Stimulated activated CD4-positive, alpha-beta T cell treated with anti-CD3 and anti-CD28 coated beads, Interleukin-4, amount 100 ng/mL, for 1 hour (primary cell): ENCODE measurements at places on chromosomes 13 and 19.

- no peak for DNase-seq
Observed at GRCh38 chr19:55248704-55249103, 10.1 kb downstream of the PPP6R1 start.

GRCh38 chr19:44892932-44893331, 1.9 kb downstream of the TOMM40 start:
- no peak for DNase-seq

- peak; percentile 76 for DNase-seq
Observed at GRCh38 chr19:54464630-54465425, 1.2 kb upstream of the LENG9 start.

DNA sequence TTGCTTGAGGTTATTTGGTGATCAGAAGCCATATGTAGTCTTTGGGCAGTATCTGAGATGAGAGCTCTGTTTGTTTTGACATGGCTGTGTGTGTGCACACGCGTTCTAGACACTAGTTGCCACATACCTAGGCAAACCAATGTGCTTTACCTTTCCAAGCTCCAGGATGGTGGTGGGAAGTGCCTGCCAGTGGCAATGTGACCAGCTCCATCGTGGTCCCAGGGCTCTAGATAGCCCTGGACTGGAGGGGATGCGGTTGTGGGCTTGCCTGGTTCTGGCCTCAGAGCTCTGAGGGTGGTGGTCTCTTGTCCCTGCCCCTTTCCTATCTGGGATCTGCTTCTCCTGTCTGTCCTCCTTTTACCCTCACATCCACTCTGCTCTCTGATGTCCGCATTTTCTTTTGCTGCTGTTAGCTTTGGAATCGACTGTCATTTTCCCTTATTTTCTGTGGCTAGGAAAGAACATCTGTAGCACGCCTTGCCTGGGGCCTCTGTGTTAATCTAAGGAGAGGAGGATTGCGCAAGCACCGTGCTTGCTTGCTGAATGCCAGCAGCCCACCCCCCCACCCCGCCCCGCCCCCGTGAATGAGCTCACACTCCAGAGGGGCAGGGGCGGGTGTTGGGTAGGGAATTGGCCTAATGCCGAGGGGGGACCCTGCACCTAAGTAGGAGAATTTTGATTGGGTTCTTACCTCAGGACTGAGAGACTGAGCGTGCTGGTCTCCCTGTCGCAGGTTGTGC, 89.5 kb downstream of the ARHGEF7 start:
- no peak for DNase-seq

- DNase-seq: peak; percentile 75
Observed at GRCh38 chr19:19627621-19628500, at the start of gene LPAR2. TSS of gene LPAR2 (minus strand) at chr19:19628220. CDS start at chr19:19627275, 945 bp downstream.

DNA sequence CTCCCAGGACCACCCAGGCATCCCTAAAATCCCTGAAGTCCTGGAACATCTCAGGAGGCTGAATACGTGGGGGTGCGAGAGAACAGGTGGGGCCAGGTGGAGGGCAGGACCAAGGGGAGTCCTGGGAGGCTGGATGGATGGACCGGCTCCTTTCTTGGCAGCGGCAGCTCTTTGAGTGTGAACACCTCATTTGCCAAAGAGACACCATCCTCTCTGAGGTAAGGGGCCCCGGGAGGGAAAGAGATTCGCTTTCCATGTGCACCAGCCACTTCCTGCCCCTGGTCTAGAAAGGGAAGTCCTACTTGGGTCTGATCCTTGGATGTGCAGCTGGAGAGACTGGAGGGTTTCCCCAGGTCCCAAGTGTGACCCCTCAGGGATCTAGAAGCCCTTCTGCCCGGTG, 16.2 kb downstream of the PTH2 start:
- no peak for DNase-seq

GRCh38 chr19:15404780-15405211, 14.0 kb downstream of the AKAP8L start:
- no peak for DNase-seq

DNA sequence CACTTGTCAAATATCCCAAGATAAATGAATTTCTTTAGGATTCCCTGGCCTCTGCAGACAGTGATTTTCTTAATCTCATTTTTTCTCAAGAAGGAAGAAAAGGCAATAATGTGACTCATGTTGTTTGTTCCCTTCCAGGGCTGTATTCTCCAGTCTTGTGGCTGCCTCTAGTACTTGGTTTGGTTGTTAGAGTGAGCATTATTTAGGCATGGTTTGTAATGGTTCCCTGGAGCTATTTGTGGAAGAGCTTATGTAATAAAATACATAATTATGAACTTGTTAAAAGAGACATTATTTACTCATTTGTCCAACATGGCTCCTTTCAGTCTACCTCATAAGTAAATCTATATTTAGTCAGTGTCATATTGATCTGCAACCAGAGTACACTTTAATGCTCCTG, 270.4 kb downstream of the DCT start:
- DNase-seq: no peak

GRCh38 chr13:19861762-19862161, 1.7 kb downstream of the ZMYM5 start:
- DNase-seq: no peak

DNA sequence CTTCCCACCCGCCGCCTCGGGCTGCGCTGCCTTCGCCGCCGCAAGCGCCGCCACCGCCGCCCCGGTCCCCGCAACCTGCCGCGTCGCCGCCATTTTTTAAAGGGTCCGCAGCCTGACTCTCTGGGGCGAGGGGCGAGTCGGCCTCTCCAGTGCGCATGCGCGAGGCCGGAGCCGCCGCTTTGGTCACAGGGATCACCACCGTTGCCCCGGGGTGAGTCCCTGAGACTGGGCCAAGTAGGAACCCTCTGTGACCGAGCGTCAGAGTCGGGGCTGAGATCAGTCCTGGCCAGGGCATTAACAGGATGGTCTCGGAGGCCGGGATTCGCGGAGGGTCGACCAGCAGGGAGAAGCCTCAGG, 42.6 kb downstream of the ZNF146 start:
- no peak for DNase-seq

GRCh38 chr13:25945596-25945995, 106.2 kb downstream of the SHISA2 start:
- DNase-seq: no peak

GRCh38 chr19:39144290-39145071, 18.9 kb downstream of the PAK4 start:
- DNase-seq: no peak

DNA sequence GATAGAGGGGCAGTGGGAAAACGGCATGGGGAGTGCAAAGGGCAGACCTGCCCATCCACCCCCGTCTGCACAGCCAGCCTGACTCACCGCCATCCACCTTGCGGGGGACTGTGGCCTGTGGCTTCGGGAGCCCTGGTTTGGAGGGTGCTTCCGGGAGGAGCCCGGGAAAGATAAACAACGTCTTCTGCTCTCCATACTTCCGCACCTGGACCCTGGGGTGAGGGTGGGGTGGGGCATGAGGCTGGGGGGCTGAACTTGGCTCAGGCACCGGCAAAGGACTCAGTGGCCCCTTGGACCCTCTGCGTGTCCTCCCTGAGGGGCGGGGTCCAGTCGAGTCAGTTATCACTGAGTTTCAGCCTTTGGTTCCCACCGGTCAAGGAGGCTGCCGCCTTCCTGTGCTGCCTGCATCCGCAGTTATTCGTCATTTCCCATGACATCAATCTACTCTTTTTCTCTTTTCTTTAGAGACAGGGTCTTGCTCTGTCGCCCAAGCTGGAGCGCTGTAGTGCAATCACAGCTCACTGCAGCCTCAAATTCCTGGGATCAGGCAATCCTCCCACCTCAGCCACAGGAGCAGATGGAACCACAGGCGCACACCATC, 3.2 kb downstream of the GPR108 start:
- DNase-seq: no peak

DNA sequence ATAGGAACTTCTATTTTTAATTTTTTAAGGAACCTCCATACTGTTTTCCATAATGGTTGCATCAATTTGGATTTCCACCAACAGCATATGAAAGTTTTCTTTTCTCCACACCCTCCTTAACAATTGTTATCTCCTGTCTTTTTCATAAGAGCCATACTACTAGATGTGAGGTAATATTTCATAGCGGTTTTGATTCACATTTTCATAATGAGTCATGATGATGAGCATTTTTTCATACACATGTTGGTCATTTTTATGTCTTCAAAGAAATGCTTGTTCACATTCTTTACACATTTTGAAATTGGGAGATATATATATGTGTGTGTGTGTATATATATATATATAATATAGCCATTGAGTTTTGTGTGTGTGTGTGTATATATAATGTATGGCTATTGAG, 420.3 kb upstream of the PCDH9 start:
- DNase-seq: no peak

DNA sequence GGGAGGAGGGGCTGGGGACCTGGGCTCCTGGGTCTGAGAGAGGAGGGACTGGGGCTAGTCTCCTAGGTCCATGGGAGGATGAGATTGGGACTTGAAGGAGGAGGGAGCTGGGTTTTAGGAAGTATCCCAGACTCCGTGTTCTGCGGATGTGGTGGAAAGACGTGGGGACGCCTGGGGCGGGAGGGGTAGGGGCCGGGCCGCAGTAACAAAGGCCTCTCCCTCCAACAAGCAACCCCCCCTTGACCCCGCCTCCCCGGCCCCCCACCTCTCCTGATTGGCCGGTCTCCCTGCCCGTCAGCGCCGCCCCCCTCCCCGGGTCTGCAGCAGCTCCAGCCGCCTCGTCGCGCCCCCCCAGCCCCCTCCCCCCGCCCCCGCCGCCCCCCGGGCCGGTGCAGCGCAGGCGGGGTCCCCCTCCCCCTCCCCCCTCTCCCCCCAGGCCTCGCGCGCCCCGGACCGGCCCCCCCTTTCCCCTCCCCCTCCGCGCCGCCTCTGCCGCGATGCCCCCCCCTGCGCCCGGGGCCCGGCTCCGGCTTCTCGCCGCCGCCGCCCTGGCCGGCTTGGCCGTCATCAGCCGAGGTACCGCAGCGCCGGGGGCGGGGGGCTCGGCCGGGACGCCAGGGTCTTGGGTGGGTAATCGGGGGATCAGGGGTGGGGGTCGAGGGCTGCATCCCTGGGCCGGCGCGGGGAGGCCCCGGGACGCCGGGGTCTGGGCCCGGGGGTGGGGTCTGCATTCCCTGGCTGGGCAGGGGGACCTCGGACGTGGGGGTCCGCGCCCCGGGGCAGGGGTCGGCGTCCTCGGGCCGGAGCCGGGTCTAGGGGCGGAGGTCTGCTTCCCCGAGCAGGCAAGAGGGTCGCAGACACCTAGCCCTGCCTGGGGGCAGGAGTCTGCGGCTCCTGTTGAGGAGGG, at the start of gene IGLON5:
TSS of gene IGLON5 (plus strand) at position 294 of the 907 bp plus-strand sequence. CDS start at position 498, 204 bp downstream.
- DNase-seq: no peak

DNA sequence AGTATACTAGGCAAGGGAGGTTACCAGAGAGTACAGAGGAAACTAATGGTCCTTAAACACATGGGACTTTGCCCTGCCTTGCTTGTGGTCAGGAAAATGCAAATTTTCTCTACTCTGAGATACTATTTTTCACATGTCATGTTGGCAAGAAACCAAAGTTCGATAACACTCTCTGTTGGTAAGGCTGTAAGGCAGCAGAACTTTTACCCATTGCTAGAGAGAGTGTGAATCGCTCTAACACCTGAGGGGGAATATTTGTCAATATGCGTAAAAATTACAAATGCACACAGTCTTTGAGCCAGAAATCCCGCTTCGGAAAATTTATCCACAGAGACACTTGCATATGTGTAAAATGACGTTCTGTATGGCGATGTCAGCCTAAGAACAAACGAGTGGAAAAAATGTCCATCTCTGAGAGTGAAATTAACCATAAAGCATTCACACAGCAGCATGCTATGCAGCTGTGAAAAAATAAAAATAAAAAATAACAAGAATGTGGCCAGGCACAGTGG, 9.5 kb upstream of the RFX1 start:
- DNase-seq: no peak
